ENCODE measurements at places on chromosomes 6 and 20.

DNA sequence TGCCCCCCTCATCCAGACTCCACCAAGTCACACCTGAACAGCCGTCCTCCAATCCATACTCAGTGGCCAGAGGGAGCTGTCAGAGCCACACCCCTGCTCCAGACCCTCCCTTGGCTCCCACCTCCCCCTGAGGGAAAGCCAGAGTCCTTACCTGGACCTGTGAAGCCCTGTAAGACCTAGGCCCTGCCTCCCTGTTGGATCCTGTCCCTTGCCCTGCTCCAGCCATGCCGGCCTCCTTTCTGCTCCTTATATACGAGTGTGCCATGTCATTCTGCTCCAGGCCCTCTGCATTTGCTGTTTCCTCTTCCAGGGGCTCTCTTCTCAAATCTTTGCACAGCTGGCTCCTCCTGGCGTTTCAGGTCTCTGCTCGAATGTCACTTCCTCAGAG is 100.3 kb upstream of the MYL9 start:
- no peak for DNase-seq

- no peak for DNase-seq
These were observed 199.1 kb downstream of the ERMARD start for GRCh38 chr6:169950558-169950957.

DNA sequence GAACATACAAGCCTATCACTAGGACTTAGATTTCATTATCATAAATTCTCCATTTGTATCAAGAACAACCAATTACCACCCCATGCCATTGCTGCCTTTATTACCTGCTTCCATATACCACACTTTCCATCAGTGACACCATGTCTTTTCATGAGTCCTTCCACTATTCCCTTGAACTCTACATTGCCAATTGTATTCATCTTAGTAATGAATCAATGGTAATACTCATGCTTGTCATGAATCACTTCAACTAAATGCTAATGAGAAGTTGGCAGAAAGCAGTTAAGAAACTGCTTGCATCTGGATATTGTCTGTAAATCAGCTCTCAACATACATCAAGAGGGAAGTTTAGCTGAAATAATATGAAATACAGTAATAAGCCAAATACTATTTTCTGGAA is 61.2 kb upstream of the RNF217 start:
- DNase-seq = no peak

- DNase-seq = no peak
These were observed 21.6 kb downstream of the DSE start for GRCh38 chr6:116392132-116393013.

DNA sequence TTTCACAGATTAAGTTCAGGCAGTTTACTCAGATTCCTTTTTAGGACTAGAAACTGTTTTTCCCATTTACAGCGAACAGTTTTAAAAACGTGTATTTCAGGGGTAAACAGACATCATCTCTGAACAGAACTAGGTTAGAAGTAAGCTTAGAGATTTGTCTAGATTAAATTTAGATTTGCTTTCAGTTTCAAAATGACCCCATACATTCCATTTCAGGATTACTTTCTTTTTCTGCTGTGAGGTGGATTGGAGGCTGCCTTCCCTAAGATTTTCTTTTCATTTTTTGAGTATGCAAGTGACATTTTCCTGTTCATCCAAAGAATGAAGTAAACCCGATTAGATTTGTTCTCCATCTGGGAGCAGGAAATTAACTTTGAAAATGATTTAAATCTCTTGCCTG is 747.2 kb downstream of the KHDRBS2 start:
- DNase-seq = no peak

DNA sequence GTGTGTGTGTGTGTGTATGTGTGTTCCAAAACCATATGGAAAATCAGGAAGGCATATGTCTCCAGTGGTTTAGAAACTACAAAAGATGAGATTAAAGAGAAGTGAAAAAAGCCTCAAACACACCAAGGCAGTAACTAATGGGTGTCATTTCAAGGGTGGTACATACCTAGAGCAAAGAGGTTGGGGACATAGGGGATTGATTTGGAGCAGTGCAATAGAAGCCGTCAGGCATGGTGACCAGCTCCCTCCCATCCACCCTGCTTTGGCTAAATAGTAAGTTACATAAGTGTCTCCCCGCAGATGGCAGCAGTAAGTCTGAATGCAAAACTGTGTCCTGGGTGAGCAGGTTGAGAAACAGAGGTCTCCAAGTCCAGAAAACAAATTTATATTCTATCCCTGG is 10.4 kb upstream of the ELMO2 start:
- no peak for DNase-seq

DNA sequence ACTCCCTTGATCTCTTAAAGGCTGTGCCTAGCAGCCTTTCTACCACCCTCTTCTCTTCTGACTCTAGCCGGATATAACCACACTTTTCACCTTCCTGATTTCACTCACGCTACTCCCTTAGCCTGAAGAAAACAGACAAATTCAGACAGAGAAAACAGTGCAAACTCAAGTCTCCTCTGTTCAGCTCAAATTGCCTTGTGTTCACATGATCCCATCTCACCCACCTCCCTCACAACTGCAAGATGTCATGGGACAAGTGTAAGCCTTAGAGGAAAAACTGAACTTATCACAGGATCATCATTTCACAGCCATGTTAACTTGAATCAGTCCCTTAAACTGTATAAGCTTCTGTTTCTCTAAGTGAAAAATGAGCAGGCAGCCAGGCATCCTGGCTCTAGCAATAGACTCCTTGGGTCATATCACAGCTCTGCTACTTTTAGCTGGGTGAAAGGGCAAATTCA is 66.5 kb upstream of the TENT5A start:
- DNase-seq = no peak

Measured in left lobe of liver (tissue), 2 donors.